Head of caudate nucleus (tissue), 42 donors: ENCODE measurements at places on chromosomes 6 and 20.

DNA sequence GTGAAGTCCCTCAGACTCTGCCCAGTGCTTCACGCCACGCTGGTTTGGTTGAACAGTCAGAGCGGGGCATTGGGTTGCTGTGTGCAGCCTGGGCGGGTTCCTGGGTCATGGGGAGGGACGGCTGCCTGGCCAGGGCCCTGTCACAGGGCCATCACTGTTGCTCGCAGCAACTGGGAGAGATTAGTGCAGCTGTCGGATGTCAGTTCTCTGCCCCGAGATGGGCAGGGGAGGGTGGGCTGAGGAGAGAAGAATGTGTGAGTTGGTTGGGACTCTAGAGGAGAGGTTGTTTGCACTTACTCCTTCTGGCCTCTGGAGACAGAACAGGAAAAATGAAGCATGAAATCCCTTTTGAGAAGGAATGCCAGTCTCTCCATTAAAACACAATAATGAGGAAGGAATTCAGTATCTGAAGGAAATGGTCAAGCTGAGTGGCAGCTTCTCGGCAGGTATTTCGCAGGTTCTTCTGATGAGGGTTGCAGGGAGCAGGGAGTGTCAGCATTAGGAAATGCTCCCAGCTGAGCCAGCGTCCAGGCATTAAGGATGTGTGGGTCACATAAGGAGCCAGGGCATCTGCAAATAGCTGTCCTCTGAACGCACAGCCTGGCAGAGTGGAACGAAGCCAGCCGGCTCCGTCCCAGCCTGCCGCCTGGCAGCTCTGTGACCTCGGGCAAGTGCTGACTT, 95.9 kb downstream of the SSR1 start:
- DNase-seq = no peak

GRCh38 chr6:72826037-72826436, 204.2 kb downstream of the KCNQ5 start:
- DNase-seq = no peak

- no peak for DNase-seq
Observed at GRCh38 chr6:81093051-81093450, 659.4 kb downstream of the TENT5A start.

- peak; percentile 12 for DNase-seq
Observed at GRCh38 chr6:144478483-144478882, 193.3 kb downstream of the UTRN start.

DNA sequence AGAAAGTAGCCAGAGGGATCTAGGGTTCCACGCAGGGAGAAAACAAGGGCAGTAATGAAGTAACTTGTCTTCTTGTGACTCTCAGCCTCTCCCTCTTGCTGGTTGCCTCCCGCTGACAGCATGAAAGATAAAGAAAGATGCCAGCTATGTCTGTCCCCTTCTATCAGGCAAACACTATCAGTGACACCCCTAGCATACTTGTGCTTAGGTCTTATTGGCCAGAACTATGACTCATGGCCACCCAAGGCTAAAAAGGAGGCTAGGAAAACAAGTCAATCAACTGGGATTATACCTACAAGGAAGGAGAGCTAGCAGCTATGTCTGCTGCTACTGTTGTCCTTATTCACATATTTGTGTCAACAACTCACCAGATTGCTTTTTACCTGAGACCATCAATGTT, 206.8 kb upstream of the SOX4 start:
- no peak for DNase-seq

GRCh38 chr20:63369024-63369530, 7.9 kb upstream of the CHRNA4 start:
- no peak for DNase-seq

DNA sequence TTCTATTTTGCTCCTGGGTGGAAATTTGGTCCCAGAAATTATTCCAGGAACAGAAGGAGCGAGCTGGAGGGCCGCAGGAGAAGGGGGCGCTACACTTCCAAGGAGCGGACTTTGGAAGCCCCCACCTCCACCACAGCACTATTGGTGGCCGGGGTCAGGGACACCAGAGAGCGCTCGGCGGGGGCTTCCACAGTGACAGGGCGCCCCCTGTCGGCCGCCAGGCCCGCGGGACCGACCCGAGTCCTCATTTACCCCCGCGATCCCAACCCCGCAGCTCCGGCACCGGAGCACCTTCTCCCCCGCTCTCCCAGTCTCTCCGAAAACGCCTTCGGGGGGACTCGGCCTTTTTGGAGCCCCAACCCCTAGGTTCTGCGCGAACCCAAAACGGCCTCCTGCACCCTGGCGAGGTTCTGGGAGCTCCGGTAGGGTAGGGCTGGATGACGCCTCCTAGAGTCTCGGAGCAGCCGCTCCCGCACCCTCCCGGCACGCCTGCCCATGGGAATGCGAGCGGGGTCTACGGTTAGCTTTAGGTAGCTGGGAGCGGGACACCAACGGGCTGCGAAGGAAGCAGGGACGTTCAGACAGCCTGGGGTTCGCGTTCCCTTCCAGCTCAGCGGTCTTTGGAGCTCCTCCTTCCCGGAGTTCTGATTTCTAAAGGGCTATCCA, 2.4 kb upstream of the FOXA2 start:
- peak; percentile 24 for DNase-seq

DNA sequence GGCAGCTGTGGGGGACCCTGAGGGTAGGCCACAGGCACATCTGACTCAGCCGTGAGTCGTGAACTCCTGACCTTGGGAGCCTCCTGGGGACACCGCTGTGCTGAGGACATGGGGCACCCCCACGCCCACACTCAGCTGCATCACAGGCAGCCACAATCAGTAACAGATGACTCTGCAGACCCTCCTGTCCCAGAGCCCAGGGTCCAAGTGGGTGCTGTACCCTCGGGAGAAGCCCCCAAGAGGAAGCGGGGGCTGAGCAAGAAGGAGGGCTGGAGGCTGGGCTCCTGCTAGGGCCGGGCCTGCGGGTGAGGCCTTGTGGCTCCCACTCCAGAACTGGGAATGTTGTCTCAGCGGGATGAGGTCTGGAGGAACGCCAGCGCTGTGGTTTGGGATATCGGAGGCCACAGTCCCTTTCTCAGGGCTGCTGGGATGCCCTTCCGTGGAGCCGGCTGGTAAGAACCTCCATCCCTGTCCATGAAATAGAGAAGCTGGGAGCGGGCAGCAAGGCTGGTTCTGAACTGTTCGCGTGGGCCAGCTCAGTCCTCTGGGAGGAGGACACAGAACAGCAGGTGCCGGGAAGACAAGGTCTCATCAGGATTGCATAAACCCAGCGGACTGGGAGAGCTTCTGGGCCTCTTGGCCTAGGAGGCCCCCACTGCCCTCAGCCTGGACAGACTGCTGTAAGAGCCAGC, 3.1 kb upstream of the LAMA5 start:
- no peak for DNase-seq

- no peak for DNase-seq
Observed at GRCh38 chr20:4441191-4441590, 280.5 kb upstream of the PRND start.
